ENCODE measurements at places on chromosomes 3 and 15. TPM values are rescaled to one million over a fixed set of nuclear protein-coding genes. Genes with fewer than 3 reads are reported as not detected.

Gene C3orf22
- polyA plus RNA-seq, result not detected

Gene ZNF501
- 1.9 TPM for polyA plus RNA-seq

Gene SLC6A1
- polyA plus RNA-seq, result 3.0 TPM

Gene HACL1
- 9.7 TPM for polyA plus RNA-seq

Gene SPINK8
- polyA plus RNA-seq, result not detected

Gene CFAP92
- polyA plus RNA-seq, result 0.11 TPM

Gene POLQ
- polyA plus RNA-seq, result 0.16 TPM

Gene TMC3
- 0.02 TPM for polyA plus RNA-seq

Gene FES
- polyA plus RNA-seq, result 17.6 TPM

Gene ACTRT3
- 1.1 TPM for polyA plus RNA-seq

Gene SLC22A13
- polyA plus RNA-seq, result 0.09 TPM

Gene CDV3
- polyA plus RNA-seq, result 40.2 TPM
